ENCODE measurements at places on chromosomes 2 and 18.

GRCh38 chr2:48328159-48328809, 201.7 kb upstream of the STON1 start:
- no peak for DNase-seq

DNA sequence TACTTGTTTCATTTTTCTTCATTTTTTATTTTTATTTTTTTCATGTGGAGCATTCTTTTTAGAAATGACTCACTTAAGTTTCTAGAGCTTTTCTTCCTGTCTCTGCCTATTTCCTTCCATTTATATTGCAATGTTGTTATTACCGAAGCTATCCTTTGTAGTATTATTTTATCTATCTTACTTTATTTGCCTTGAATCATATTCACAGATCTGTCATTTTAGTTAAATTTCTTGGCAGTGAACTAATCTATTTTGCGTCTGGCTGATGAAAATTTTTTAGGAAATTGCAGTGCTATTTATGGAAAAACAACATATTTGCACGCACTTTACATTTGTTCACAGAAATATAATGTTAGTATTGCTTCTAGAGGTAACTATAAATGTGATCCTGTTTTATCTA, 956.9 kb upstream of the SLC39A10 start:
- DNase-seq, result no peak

- DNase-seq, result no peak
Observed at GRCh38 chr18:28903306-28903705, 726.4 kb upstream of the CDH2 start.

- DNase-seq, result no peak
Observed at GRCh38 chr18:70151614-70152013, 53.9 kb downstream of the RTTN start.

GRCh38 chr2:6314218-6314960, 551.3 kb downstream of the CMPK2 start:
- DNase-seq, result no peak

- DNase-seq, result no peak
Observed at GRCh38 chr18:26764586-26764985, 100.9 kb downstream of the AQP4 start.

DNA sequence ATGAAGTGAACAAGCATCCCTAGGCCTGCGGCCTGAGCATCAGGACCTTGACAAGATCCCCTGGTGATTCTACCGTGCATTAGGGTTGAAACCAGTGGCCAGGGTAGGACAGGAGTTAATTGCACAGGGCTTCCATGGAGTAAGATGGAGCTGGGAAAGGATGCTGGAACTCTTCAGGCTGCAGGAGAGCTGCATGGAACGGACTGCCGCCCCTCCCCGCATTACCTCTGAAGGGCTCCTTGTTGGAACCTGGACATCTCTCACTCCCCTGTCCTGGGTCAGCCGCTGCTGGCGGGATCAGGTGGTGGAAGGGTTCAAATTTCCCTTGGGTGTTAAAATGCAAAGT, 156.6 kb upstream of the ID2 start:
- no peak for DNase-seq

DNA sequence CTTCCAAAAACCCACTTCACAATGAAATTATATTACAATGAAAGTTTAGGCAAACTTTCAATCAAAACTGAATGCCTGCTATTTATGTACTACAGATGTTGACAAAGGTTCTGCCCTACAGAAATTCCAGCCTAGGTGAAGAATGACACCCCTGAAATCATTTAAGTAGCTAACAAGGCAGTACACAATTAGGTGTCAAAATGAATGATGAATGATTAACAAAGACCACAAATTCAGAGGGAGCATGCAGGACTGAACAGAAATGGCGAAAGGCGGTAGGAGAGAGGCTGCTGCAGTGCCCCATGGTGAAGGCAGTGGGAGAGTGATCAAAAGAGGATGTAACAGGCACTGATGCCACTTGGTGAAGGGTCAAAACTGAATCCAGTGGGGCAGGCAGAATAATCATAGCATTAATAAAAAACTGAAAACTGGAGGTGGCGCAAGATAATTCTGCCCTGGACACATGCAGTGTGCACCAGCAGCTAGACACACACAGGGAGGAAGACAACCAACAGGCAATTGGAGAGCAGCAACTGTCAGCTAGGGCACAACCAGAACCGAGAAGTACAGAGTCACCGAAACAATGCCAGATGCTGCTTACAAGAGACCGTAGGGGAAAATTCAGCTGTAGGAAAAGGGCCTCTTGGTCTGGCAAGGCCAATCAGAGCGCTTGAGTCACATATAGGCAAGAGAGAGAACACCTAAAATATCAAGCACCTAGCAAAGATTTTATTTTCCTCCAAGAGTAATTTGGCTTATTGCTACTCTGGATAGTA, 4.5 kb downstream of the TMEM131 start:
- DNase-seq, result no peak

GRCh38 chr2:80135001-80135400, 169.6 kb downstream of the LRRTM1 start:
- DNase-seq, result no peak

DNA sequence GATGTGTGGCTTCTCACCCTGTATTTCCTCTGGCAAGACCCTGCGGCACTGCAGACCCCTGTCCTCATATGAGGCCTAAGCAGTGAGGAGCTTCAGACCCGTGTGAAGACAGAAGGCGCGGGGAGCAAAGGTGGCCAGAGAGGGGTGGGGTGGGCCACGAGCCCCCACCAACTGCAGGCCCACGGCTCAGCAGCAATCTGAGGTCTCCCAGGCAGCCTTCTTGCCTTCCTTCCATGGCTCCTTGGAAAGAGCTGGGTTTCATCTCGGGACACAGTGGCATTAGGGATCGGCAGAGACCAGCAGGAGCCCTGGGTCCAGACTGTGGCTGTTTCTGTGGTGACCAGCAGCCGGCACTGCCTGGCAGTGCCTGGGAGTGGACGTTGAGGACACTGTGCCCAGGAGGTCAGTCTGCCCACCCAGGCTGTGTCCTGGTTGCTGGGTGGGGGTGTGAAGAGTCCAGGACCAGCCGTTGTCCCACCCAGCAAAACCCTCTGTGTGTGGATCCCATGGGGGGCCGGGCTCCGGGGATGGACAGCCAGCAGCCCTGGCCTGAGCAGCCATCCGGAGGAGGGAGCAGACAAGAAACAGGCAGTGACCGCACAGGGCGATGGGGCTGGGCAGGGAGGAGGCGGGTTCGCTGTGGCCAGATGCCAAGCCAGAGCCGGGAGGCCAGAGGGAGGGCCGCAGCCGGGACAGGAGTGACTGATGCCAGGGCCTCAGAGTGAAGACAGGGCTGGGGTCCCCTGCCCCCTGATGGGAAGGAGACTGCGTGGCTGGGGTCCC, 73.8 kb downstream of the RRM2 start:
- peak; percentile 68 for DNase-seq

- DNase-seq, result no peak
Observed at GRCh38 chr2:220521551-220521950, 894.1 kb downstream of the SLC4A3 start.
